ENCODE measurements at places on chromosomes 5 and 9. TPM values are rescaled to one million over a fixed set of nuclear protein-coding genes. Genes with fewer than 3 reads are reported as not detected.

CBY3 gene
- total RNA-seq = 1.2 TPM

DNA sequence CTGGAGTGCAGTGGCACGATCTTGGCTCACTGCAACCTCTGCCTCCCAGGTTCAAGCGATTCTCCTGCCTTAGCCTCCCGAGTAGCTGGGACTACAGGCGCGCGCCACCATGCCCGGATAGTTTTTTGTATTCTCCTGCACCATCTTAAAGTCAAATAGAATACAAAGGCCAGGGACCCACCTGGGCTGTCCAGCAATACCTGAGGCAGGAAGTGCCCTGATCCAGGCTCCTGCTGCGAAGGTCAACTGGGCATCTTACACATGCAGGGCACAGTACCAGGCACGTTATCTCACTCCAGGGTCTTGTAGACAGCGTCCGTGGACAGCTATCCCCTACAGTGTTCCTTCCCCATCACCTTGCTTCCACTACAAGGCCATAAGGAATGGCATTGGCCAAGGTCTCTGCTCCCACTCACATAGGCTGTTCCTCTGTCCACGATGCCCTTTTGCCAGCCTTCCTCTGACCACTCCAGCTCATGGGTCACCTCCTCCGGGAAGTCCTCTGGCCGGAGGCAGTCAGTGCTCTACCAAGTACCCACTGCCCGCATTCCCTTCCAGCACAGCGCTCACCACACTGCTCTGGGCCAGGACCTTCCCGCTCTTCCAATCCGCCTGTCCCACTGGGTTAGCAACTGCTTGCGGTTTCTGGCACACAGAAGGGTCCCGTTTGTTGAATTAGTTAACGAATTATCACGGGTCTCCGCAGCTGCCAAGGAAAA lies 978 bp downstream of the P4HA2 start:
- peaks cover 27% of the 10 kb centered on the region for H3K27me3 ChIP-seq
- peaks cover 10% of the 10 kb centered on the region for H3K4me1 ChIP-seq
- H3K36me3 ChIP-seq = no peaks in the 10 kb centered on the region
- no peak overlapping the region for H3K27ac ChIP-seq
- DNase-seq = no peak
- H3K4me3 ChIP-seq = peak overlapping the region; percentile 60

CCDC192 gene
- not detected for total RNA-seq

GRCh38 chr9:134340475-134341160 lies 14.4 kb downstream of the RXRA start:
- no peaks in the 10 kb centered on the region for H3K36me3 ChIP-seq
- no peak overlapping the region for H3K4me3 ChIP-seq
- DNase-seq = no peak
- no peak overlapping the region for H3K27ac ChIP-seq

GRCh38 chr5:61332851-61333320 lies 828 bp downstream of the ZSWIM6 start:
- peak overlapping the region; percentile 75 for H3K4me3 ChIP-seq
- peaks cover 39% of the 10 kb centered on the region for H3K4me1 ChIP-seq
- peaks cover 10% of the 10 kb centered on the region for H3K27me3 ChIP-seq
- H3K36me3 ChIP-seq = peaks cover 13% of the 10 kb centered on the region
- H3K27ac ChIP-seq = peak overlapping the region; percentile 26
- peak; percentile 49 for DNase-seq

C5orf58 gene
- not detected for total RNA-seq

- DNase-seq = no peak
- H3K4me3 ChIP-seq = no peak overlapping the region
- no peaks in the 10 kb centered on the region for H3K27me3 ChIP-seq
- no peak overlapping the region for H3K27ac ChIP-seq
- peaks cover 12% of the 10 kb centered on the region for H3K36me3 ChIP-seq
- H3K4me1 ChIP-seq = no peaks in the 10 kb centered on the region
These were observed 101.3 kb downstream of the PHF2 start for GRCh38 chr9:93677641-93678136.

PRKACG gene
- not detected for total RNA-seq

QRFP gene
- total RNA-seq = not detected

GMCL2 gene
- not detected for total RNA-seq

DNA sequence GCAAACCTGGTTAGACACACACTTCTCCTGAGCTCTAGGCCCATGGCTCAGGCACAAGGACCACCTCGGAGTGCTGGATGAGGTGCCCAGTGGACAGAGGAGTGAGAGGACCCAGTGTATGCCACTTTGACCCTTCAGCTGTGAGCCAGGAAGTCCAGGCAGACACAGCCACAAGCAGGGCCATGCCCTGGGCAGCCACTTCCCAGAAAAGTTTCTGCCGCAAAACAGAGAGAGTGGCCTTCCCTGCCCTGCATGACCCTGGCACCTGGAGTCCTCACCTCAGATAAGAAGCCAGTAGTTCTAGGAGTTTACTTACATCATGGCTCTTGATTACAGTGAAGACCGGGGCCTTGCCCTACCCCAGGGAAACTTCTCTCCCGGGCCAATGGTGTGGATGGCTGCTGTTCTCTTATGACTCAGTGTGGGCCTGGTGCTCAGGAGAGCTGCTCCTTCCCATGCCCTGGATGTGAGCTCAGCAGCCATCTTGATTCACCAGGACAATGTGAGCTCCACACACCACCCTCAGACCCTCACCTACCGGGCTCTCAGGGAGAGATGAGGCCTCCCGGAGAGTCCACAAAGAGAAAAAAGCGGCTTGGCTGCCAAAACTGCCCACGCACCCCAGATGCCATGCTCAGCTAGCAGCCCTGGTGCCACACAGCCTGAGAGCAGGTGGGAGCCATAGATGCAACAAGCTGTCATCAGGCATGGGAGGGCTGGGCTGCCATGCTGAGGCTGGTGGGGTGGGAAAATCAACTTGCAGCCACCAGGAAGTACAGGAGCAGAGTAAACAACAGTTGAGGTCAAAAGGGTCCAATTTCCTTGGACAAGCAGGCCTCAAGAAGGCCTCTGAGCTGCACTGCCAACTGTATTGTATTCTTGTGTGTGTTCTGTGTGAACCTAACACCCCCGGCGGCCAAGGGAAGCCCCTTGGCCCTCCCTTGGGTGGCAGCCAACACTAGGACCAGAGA lies 11.7 kb upstream of the IRF1 start:
- H3K27me3 ChIP-seq = peaks cover 4% of the 10 kb centered on the region
- no peak for DNase-seq
- H3K27ac ChIP-seq = no peak overlapping the region
- H3K36me3 ChIP-seq = no peaks in the 10 kb centered on the region
- no peak overlapping the region for H3K4me3 ChIP-seq

DNA sequence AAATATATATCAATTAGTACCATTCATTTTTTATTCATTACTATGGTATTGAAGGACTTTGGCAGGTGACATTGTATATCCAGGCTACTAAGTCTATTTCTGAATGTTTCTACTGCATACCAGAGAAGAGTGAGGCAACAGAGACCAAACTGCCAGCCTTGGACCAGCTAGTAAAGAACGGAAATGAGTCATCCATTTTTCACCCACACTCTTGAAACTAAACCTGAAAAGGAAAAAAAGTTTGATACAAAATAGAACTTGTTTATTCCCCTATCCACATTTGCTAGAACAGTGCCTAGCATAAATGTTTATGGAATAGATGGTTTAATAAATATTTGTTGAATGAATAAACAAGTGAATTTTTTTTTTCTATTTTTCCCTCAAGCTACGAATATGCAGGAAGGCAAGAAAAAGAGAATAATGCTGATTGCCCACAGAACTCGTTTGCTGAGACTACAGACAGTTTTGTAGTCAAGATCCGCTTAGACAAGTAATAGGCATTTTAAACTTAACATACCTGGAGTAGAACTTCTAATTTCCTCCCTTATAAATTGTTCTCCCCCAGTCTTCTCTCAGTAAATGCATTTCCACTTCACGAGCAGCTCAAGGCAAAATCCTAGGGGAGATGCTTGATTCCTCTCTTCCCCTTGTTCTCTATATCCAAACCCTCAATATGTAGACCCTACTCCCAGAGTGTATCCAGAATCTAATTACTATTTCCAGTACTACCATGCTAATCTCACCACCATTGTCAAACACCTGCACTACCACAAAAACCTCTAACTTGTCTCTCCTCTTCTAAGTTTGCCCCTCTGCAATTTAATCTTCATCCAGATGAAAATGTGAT lies 146.2 kb upstream of the RASA1 start:
- H3K27me3 ChIP-seq = no peaks in the 10 kb centered on the region
- peak; percentile 66 for DNase-seq
- H3K4me1 ChIP-seq = peaks cover 62% of the 10 kb centered on the region
- H3K4me3 ChIP-seq = peak overlapping the region; percentile 46

DNA sequence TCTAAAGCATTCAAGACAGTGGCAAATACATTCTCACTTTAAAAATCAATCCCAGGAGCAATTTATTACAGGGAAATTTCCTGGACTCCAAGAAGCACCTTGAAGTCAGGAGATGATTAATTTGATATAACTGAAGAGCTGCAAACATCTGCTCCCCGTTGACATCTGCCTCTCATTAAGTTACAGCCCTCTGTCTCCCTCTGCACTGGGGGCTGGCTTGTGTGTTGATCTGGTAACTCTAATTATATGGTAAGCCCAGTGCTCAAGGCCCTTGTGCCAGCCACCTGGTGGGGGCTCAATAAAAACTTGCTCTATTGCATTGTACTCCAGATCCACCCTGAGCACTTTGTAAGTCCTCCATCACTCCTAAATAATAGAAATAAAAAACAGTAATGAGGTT lies 131.1 kb upstream of the ZNF462 start:
- H3K36me3 ChIP-seq = no peaks in the 10 kb centered on the region
- H3K4me3 ChIP-seq = no peak overlapping the region
- H3K4me1 ChIP-seq = no peaks in the 10 kb centered on the region
- no peak overlapping the region for H3K27ac ChIP-seq

DNA sequence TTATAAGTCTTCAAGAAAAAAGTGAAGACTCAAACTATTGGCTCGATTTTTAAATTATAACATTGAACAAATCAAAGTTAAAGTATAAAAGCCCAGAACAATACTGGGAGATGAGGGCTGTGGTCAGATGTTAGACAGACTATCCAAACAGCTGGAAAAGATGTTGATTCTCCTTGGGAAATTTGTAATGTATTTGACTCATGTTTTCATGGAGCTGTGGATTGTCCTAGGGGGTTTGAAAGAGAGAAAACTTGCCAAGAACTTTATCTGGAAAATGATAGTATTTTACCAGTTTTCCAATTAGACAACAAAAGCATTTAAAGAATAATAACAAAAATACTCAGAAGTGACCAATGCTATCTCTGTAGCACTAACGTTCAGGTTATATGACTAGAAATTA lies 339.2 kb downstream of the ARL15 start:
- H3K4me3 ChIP-seq = no peak overlapping the region
- no peaks in the 10 kb centered on the region for H3K4me1 ChIP-seq
- DNase-seq = no peak
- no peak overlapping the region for H3K27ac ChIP-seq
- H3K27me3 ChIP-seq = no peaks in the 10 kb centered on the region

ZNF879 gene
- total RNA-seq = 2.3 TPM

DNA sequence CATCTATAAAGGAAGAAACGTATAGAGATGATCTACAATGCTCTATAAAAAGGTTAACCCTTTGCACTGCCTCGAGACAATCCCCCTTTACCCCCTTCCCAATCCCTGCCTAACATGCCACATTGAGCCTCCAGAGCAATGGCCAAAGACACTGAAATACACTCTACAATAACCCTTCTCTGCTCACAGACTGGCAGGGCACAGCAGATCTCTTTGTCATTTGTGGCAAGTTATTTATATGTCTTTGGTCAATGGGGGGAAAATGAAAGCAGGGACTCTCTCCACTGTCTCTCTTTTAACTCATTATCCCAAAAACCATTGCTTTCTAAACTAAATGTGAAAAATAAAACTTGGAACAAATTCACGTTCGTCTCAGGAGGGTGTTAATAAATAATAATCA lies 51.7 kb downstream of the PTCH1 start:
- peaks cover 15% of the 10 kb centered on the region for H3K36me3 ChIP-seq
- peaks cover 1% of the 10 kb centered on the region for H3K27me3 ChIP-seq
- no peak overlapping the region for H3K27ac ChIP-seq
- H3K4me1 ChIP-seq = peaks cover 30% of the 10 kb centered on the region
- H3K4me3 ChIP-seq = no peak overlapping the region

FBP1 gene
- 1.4 TPM for total RNA-seq

DNA sequence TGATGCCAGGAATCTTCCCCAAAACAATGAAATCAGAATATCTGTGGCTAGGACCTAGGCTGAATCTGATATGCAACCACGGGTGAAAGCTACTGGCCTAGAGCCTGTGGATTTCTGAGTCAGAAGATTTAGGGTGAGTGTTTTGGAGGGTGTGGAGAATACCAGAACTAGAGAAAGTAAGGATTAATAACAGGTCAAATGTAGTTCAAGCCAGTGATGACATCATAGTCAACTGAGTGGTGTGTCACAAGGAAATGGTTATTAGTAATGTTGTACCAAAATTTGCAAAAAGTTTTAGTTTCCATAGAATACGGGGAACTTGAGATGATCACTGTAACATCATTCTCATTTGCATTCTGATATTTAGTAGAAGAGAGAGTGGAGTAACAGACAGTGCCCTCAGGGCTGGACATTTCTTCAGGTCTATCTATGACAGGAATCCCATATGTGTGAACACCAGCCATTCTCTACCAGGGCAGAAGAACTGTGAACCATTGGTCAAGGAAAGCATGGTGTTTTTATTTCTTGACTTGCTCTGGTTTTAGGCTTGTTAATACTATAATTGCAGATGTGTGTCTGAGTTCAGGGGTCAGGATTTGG lies 3.7 kb downstream of the GALNT12 start:
- DNase-seq = no peak
- no peak overlapping the region for H3K4me3 ChIP-seq
- no peak overlapping the region for H3K27ac ChIP-seq
- peaks cover 8% of the 10 kb centered on the region for H3K36me3 ChIP-seq
- no peaks in the 10 kb centered on the region for H3K27me3 ChIP-seq

GRCh38 chr5:107607671-107608345 lies 62.9 kb downstream of the EFNA5 start:
- peaks cover 21% of the 10 kb centered on the region for H3K27me3 ChIP-seq
- no peak overlapping the region for H3K4me3 ChIP-seq
- H3K36me3 ChIP-seq = no peaks in the 10 kb centered on the region
- H3K27ac ChIP-seq = no peak overlapping the region

- H3K27me3 ChIP-seq = peaks cover 13% of the 10 kb centered on the region
- no peaks in the 10 kb centered on the region for H3K4me1 ChIP-seq
- H3K36me3 ChIP-seq = no peaks in the 10 kb centered on the region
- H3K27ac ChIP-seq = no peak overlapping the region
These were observed 151.5 kb upstream of the PITX1 start for GRCh38 chr5:135185481-135186065.

DNA sequence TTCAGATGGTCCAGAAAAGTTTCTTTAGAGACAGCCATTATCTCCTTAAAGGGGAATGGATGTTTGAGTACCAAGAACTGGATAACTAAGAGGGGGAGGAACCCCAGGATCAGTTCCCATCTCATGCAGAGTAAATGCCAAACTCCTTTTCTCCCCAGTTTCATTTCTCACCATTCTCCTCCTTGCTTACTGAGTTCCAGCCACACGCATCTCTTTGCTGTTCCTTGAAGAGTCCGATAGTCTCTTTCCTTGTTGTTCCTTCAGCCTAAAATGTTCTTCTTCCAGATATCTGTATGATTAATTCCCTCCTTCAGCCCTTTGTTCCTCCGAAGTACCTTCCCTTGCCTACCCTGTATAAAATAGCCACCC lies 30.0 kb downstream of the KDM4C start:
- DNase-seq = no peak
- H3K27ac ChIP-seq = no peak overlapping the region
- H3K36me3 ChIP-seq = peaks cover 5% of the 10 kb centered on the region
- no peaks in the 10 kb centered on the region for H3K27me3 ChIP-seq
- peaks cover 50% of the 10 kb centered on the region for H3K4me1 ChIP-seq
